A673 (cell line): ENCODE measurements at places on chromosomes 16 and 17. TPM values are rescaled to one million over a fixed set of nuclear protein-coding genes. Genes with fewer than 3 reads are reported as not detected.

CDH8 gene
- 49.3 and 50.5 TPM in 2 replicates for total RNA-seq

CSH1 gene
- total RNA-seq, result not detected in 2 replicates

ADAMTS18 gene
- total RNA-seq, result not detected in 2 replicates

- no peak for DNase-seq
- H3K4me3 ChIP-seq, result no peak overlapping the region
- no peaks in the 10 kb centered on the region for H3K36me3 ChIP-seq
- peaks cover 55% of the 10 kb centered on the region for H3K27me3 ChIP-seq
- H3K27ac ChIP-seq, result no peak overlapping the region
Measured at GRCh38 chr17:61395409-61395982, 4.1 kb upstream of the TBX2 start.

- H3K36me3 ChIP-seq, result no peaks in the 10 kb centered on the region
- peak; percentile 39 for DNase-seq
- no peak overlapping the region for H3K27ac ChIP-seq
- H3K4me1 ChIP-seq, result peaks cover 4% of the 10 kb centered on the region
- no peak overlapping the region for H3K4me3 ChIP-seq
- H3K27me3 ChIP-seq, result no peaks in the 10 kb centered on the region
Measured at GRCh38 chr17:79036596-79036995, 12.6 kb downstream of the C1QTNF1 start.

DNA sequence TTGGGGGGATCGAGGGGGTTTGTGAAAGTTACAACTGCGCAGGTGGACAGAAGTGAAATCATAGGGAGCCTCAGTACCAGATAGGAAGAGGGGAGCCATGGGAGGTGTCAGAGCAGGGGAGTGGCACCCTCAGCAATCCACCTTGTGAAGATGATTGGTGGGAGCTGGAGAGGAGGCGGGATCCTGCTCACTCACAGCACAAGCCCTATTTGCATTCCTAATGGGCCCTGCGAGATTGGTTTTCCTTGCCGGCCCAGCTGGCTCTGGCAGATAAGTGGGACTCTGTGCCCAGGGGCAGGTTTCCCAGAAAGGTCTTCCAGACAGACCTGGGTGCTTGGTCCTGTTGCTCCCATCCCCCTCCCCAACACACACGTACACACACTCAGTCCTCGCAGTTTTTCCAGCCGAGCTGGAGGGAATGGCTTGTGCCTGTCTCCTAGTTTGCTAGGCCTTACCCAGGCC is 9.4 kb downstream of the WNT3 start:
- no peaks in the 10 kb centered on the region for H3K36me3 ChIP-seq
- DNase-seq, result peak; percentile 9
- no peaks in the 10 kb centered on the region for H3K4me1 ChIP-seq
- H3K27ac ChIP-seq, result no peak overlapping the region
